ENCODE measurements at places on chromosomes 1 and 21. TPM values are rescaled to one million over a fixed set of nuclear protein-coding genes. Genes with fewer than 3 reads are reported as not detected.
A peak's percentile ranks its signal among the peaks of the same experiment; 100 is the strongest.

- no peak overlapping the region for H3K27ac ChIP-seq
- no peak for DNase-seq
- H3K27me3 ChIP-seq = no peaks in the 10 kb centered on the region
These were observed 50.0 kb downstream of the PAPPA2 start for GRCh38 chr1:176512966-176513365.

- no peaks in the 10 kb centered on the region for H3K36me3 ChIP-seq
- DNase-seq = no peak
- no peak overlapping the region for H3K27ac ChIP-seq
- H3K4me1 ChIP-seq = no peaks in the 10 kb centered on the region
These were observed 308.8 kb downstream of the HHIPL2 start for GRCh38 chr1:222239130-222239529.

GRCh38 chr21:31845151-31845729 is 27.6 kb upstream of the HUNK start:
- H3K4me1 ChIP-seq = no peaks in the 10 kb centered on the region
- no peak overlapping the region for H3K4me3 ChIP-seq
- DNase-seq = no peak
- H3K27ac ChIP-seq = no peak overlapping the region
- H3K27me3 ChIP-seq = peaks cover 7% of the 10 kb centered on the region
- H3K36me3 ChIP-seq = no peaks in the 10 kb centered on the region

- no peaks in the 10 kb centered on the region for H3K36me3 ChIP-seq
- no peak overlapping the region for H3K4me3 ChIP-seq
- DNase-seq = no peak
- H3K4me1 ChIP-seq = no peaks in the 10 kb centered on the region
These were observed 301.1 kb upstream of the NRIP1 start for GRCh38 chr21:15365751-15366392.

- no peak overlapping the region for H3K27ac ChIP-seq
- H3K36me3 ChIP-seq = peaks cover 10% of the 10 kb centered on the region
- no peak for DNase-seq
- H3K27me3 ChIP-seq = peaks cover 3% of the 10 kb centered on the region
- H3K4me1 ChIP-seq = peaks cover 55% of the 10 kb centered on the region
These were observed 26.4 kb upstream of the RNF187 start for GRCh38 chr1:228460821-228461220.

DNA sequence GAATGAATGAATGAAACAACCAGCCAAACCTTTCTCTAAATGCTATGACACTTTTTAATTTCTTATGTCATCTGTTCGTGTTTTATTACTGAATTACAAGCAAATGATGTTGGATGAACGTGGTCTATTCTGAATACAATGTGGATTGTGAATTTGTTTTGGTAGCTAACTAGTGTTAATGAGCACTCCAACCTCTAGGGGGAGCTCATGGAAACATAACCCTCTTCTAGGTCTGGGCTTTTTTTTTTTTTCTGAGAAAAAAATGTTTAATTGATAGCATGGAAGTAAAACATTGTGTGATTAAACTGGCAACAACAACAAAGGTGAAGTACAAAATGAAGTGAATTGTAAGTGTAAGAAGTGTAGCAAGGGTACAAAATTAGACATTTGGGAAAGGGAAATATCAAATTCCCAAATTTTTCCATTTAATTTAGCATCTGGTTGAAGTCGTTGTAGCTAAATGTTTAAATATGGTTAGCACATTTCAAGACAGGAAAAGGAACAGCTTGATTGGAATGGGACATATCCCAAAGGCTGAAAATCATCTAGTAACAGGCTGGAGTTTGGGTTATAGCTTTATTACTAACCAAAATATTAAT is 42.6 kb upstream of the PTGS2 start:
- no peaks in the 10 kb centered on the region for H3K36me3 ChIP-seq
- peak; percentile 76 for DNase-seq
- peaks cover 14% of the 10 kb centered on the region for H3K27me3 ChIP-seq
- H3K27ac ChIP-seq = no peak overlapping the region
- no peaks in the 10 kb centered on the region for H3K4me1 ChIP-seq
- no peak overlapping the region for H3K4me3 ChIP-seq

DNA sequence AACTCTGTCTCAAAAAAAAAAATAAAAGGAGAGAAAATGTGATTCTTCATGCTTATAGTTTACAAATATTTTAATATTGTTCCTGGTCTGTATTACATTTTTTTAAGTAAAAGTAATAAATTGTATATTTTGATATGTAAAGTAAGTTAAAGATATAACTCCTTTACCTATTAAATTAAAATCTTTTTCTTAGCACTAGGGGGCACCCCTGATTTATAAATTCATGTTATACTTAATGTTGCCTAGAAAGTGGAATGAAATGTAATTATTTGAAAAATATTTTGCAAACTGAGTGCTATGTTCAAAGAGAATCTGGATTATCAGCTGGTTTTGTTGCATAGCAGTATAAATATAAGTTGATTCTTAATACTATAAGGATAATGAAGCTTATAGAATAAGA is 49.2 kb downstream of the RALGPS2 start:
- H3K4me1 ChIP-seq = no peaks in the 10 kb centered on the region
- no peak for DNase-seq
- H3K36me3 ChIP-seq = peaks cover 3% of the 10 kb centered on the region
- no peak overlapping the region for H3K4me3 ChIP-seq
- H3K27me3 ChIP-seq = no peaks in the 10 kb centered on the region

DNA sequence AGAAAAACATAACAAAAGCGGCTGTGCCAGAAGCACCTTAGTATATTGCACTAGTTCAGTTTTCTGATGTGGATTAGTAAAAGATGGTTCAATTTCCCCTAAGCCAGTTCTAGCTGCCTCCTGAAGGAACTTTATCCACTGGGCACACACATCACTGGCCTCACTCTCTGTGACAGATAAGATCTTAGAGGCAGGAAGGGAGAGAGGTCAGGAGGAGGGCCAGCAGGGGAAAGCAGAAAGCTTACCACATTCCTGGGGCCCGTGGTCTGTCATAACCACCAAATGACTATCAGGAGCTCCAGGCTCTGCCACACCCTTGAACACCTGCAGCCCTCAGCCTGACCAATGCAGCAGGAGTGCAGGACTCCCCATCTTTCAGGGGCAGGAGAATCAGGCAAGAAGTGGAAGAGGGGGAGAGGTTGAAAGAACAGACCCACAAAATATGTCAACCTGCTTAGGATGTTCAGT is 37.8 kb downstream of the LRRC71 start:
- H3K4me3 ChIP-seq = no peak overlapping the region
- no peak for DNase-seq
- no peaks in the 10 kb centered on the region for H3K27me3 ChIP-seq
- H3K27ac ChIP-seq = no peak overlapping the region

- peak; percentile 50 for DNase-seq
- H3K27me3 ChIP-seq = peaks cover 19% of the 10 kb centered on the region
- H3K36me3 ChIP-seq = no peaks in the 10 kb centered on the region
- no peak overlapping the region for H3K4me3 ChIP-seq
These were observed 61.2 kb upstream of the TENT5C start for GRCh38 chr1:117544509-117545109.

- H3K27me3 ChIP-seq = peaks cover 4% of the 10 kb centered on the region
- H3K4me3 ChIP-seq = no peak overlapping the region
- DNase-seq = no peak
These were observed 22.2 kb downstream of the C1orf21 start for GRCh38 chr1:184409011-184409410.

GRCh38 chr1:109933856-109934711 is 23.4 kb downstream of the CSF1 start:
- peaks cover 7% of the 10 kb centered on the region for H3K27me3 ChIP-seq
- H3K27ac ChIP-seq = peak overlapping the region; percentile 69
- no peak for DNase-seq
- no peak overlapping the region for H3K4me3 ChIP-seq
- H3K4me1 ChIP-seq = peaks cover 11% of the 10 kb centered on the region

DNA sequence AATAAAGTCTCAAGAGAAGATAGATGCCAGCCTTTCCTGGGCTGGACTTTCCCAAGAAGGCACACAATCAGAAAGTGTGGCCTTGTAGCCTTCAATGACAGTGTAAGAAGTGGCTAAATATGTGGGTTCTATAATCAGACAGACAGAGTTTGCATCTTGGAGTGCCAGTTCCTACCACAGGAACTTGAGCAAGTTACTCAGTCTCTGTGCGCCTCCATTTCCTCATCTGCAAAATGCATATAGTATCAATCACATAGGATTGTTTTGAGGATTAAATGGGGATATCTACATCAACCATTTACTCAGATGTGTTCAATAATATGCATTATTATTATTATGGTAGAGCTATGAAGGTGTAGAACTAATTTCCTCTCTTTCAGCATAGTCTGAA is 176.8 kb upstream of the PTBP2 start:
- no peaks in the 10 kb centered on the region for H3K27me3 ChIP-seq
- no peak overlapping the region for H3K4me3 ChIP-seq
- H3K4me1 ChIP-seq = no peaks in the 10 kb centered on the region
- DNase-seq = no peak
- H3K36me3 ChIP-seq = no peaks in the 10 kb centered on the region
- H3K27ac ChIP-seq = no peak overlapping the region

DNA sequence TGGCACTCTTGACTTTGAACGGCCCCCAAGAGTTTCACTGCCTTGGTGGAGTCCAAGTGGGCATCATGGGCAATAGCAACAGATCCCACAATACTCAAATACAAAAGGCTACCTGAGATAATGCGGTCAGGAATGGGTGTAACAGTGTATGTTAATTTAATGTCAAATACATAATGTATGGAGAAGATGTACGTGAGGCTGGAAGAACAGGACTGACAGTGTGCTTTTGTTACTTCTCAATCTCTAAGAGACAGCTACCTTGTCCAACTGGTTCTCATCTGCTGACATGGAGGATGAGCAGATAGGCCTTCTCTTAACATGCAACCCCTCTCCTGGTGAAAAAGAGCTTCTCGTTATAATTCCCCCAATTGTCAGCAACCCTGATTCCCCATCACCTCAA is 167.2 kb downstream of the APP start:
- DNase-seq = no peak
- H3K27me3 ChIP-seq = no peaks in the 10 kb centered on the region
- H3K4me1 ChIP-seq = peaks cover 10% of the 10 kb centered on the region
- H3K4me3 ChIP-seq = no peak overlapping the region
- H3K27ac ChIP-seq = no peak overlapping the region

GRCh38 chr1:36400825-36401601 is 3.3 kb upstream of the LSM10 start:
- no peak for DNase-seq
- H3K4me3 ChIP-seq = peak overlapping the region; percentile 4
- peaks cover 2% of the 10 kb centered on the region for H3K36me3 ChIP-seq
- peak overlapping the region; percentile 32 for H3K27ac ChIP-seq
- peaks cover 19% of the 10 kb centered on the region for H3K4me1 ChIP-seq
- peaks cover 5% of the 10 kb centered on the region for H3K27me3 ChIP-seq

DNA sequence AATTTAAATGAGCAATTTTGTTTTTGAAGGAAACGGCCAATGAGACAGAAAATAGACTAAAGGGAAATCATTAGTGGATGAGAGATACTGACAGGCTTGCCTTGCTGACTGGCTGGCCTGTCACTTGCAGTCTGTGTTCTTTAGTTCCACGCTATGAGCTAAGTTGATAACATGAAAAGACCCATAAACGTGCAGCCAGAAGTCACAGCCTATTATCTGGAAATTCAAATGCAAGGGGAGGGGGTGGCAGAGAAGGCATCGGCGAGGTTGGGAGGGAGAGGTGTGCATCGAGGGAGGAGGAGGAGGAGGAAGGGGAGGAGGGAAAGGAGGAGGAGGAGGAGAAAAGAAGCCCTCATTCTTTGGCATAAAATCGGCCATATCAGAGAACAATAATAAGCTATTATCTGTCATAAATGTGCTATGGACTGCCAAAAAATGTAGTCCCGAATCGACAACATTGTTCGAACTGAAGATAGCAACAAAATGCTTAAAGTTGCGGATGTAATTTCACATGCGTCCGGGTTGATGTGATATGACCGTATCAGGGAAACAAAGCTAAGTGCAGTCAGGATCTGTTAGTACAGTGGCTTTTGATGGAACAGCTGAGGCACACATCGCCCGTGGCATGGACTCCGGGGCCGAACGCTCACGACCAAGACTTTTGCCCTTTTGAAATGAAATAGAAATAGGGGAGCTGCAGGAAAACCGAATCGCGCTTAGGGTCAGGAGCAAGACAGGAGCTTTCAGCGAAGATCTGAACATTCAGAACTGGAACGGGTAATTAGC is 11.6 kb upstream of the BARHL2 start:
- peaks cover 92% of the 10 kb centered on the region for H3K27me3 ChIP-seq
- peaks cover 23% of the 10 kb centered on the region for H3K4me1 ChIP-seq
- no peak for DNase-seq
- peak overlapping the region; percentile 13 for H3K4me3 ChIP-seq

DNA sequence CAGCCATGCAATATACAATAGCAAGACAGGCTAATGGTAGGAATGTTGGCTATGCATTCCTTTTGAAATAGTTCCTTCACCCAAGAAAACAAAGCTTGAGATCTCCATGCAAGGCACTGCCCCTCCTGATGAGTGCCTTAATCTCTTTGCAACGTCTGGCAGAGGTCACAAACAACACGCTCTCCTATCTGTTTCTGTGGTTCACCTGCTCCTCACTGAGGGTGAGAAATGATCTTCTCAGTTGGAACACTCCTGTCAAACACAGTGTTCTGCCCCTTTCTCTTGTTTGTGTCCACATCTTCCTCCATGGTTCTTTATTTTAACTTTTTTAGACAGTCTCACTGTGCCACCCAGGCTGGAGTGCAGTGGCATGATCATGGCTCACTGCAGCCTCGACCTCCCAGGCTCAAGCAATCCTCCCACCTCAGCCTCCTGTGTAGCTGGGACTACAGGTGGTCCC is 21.2 kb upstream of the XPR1 start:
- no peaks in the 10 kb centered on the region for H3K36me3 ChIP-seq
- peaks cover 6% of the 10 kb centered on the region for H3K4me1 ChIP-seq
- H3K27me3 ChIP-seq = no peaks in the 10 kb centered on the region
- DNase-seq = no peak

DNA sequence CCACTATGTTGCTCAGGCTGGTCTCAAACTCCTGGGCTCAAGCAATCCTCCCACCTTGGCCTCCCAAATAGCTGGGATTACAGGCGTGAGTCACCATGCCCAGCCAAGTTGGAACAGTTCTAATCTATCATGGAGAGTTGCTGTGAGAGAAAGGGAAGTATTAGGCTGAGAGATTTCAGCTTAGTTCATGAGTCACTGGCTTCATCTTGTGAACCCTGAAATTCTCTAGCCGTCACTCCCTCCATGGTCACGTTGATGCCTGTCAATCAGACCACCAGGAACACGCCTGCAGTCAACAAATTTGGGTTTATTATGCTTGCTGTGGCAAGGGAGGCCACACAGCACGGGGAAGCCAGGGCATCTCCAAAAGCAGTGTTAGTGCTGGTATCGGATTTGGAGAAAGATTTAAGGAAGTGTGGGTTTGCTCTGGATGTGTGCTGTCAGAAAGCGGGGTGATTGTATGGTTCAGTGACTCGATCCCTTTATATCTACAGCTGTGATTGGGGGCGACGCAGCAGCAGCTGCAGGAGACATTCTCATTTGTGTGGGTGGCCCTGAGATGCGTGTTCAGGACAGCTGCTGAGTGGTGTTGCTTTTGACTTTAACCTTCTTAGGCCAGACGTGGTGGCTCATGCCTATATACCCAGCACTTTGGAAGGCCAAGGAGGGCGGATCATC is 18.7 kb downstream of the UQCRHL start:
- peaks cover 5% of the 10 kb centered on the region for H3K27me3 ChIP-seq
- H3K27ac ChIP-seq = no peak overlapping the region
- DNase-seq = no peak
- H3K36me3 ChIP-seq = no peaks in the 10 kb centered on the region
- H3K4me3 ChIP-seq = no peak overlapping the region
- peaks cover 2% of the 10 kb centered on the region for H3K4me1 ChIP-seq

The FLG gene
- not detected for total RNA-seq

The FCRLA gene
- not detected for total RNA-seq

The AGBL4 gene
- total RNA-seq = not detected

The CYP4A11 gene
- total RNA-seq = not detected

The GPR37L1 gene
- not detected for total RNA-seq

The HAO2 gene
- total RNA-seq = not detected

The AMY1B gene
- total RNA-seq = not detected

The ACOT11 gene
- 1.3 TPM for total RNA-seq

The CELA2A gene
- total RNA-seq = not detected

The LMO4 gene
- total RNA-seq = 26.1 TPM

The SLC1A7 gene
- not detected for total RNA-seq

All from activated CD4-positive, alpha-beta T cell treated with anti-CD3 and anti-CD28 coated beads, Interleukin-2, amount 10 ng/mL, durations not matched to agents 24 days and 14 days (primary cell).